Articular chondrocyte of knee joint (primary cell): ENCODE measurements at places on chromosomes 7 and 10. TPM values are rescaled to one million over a fixed set of nuclear protein-coding genes. Genes with fewer than 3 reads are reported as not detected.

Gene OPN4
- not detected in 2 replicates for total RNA-seq

Gene ABCB1
- 0.32 TPM in 1 of 2 replicates, not detected in the other for total RNA-seq

Gene RET
- 0.32 and 0.65 TPM in 2 replicates for total RNA-seq

Gene BEND7
- total RNA-seq = 11.9 and 12.0 TPM in 2 replicates

Gene ABHD11
- total RNA-seq = 8.4 and 10.7 TPM in 2 replicates

Gene NUTM2E
- 0.13 TPM in 1 of 2 replicates, not detected in the other for total RNA-seq

Gene MYH16
- not detected in 2 replicates for total RNA-seq

Gene PTF1A
- not detected in 2 replicates for total RNA-seq

Gene OR2A1
- 0.32 and 0.39 TPM in 2 replicates for total RNA-seq
